ENCODE measurements at places on chromosomes 6 and 20.

- no peak for DNase-seq
These were observed 25.8 kb upstream of the SLC9A8 start for GRCh38 chr20:49786668-49787370.

- no peak for DNase-seq
These were observed 24.5 kb upstream of the SMIM29 start for GRCh38 chr6:34273242-34273805.

DNA sequence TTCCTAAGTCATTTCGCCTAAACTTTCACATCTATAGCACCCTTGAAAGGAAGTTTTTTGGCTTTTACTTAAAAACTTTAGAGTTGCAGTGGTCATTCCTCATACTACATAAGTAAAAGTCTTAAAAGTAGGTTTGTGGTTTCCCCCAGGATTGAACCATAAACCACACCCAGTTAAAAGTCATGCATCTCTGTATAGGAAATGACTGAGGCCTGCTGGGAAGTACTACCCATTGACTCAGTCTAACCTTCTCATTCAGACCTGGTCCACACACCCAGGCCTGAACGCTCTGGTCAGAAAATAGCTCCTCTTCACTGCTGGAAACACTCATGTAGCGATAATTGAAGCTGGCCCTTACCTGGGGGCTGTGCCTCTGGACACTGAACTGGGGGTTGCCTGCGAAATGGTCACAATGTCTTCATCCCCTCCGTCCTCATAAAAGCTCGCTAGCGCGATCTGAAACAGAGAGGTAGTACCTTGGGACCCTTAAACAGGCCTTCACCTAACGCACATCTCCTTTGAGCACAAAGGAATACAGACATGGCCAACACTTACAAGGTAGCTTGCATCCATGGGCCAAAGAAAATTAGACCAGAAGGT lies 2.6 kb downstream of the NSFL1C start:
- no peak for DNase-seq

DNA sequence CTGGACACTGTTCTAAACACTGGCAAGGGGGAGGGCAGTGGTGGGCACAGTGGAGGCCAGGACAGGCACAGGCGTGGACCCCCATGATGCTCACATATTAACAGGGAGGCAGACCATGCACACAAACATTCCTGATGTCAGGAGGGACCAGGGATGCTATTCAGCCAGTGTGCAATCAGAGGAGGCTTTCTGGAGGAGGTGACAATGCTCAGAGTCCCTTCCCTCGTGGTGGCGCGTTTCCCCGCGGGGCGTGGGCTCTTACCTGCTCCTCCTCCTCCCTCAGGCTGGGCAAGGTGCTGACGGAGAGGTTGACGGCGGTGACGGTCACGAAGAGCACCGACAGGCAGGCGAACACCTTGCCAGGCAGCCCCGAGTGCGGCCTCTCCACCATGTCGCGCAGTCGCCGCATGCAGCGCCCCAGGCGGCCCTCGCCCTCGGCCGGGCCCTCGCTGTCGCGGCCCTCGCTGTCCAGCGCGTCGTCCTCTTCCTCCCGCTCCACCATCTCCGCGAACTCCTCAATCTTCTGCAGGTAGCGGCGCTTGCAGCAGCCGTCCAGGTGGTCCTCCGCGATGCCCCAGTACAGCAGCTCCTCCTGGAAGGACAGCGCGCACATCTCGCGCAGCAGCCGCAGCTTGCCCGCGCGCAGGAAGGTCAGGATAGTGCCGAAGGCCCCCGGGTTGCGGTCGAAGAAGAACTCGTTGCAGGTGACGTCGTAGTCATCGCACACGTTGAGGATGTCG lies 13.4 kb downstream of the KCNG1 start:
- no peak for DNase-seq

DNA sequence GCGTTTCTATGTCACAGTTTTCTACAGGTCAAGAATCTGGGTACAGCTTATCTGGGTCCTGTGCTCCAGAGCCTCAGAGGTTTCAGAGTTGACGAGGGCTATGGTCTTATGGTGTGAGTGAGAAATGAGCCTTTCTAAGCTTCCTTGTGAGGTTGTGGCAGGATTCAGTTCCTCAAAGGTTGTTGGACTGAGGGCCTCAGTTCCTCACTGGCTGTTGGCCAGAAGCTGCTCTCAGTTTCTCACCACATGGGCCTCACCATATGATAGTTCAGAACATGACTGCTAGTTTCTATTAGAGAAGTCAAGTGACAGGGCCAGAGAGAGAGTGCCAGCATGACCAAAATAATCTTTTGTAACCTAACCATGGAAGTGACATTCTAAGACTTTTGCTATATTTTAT lies 96.1 kb downstream of the NUS1 start:
- no peak for DNase-seq

DNA sequence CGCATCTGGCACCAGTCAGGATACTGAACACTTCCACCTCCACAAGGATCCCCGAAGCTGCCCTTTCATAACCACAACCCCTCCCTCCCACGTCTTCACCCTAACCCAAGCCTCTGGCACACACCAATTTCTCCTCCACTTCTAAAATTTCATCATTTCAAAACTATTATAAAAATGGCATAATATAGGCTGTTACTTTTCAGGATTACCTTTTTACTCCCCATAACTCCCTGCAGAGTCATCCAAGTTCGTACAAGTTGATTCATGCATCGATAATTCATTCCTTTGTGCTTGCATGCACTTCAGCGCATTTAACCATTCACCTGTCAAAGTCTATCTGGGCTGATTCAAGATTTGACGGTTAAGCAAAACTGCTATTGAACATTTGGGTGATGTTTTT lies 30.6 kb upstream of the LY86 start:
- no peak for DNase-seq

All from thoracic aorta (tissue), 2 donors.